ENCODE measurements at places on chromosomes 5 and 9. TPM values are rescaled to one million over a fixed set of nuclear protein-coding genes. Genes with fewer than 3 reads are reported as not detected.
A peak's percentile ranks its signal among the peaks of the same experiment; 100 is the strongest.

GRCh38 chr5:7881091-7881490 is 12.1 kb downstream of the MTRR start:
- DNase-seq: no peak

DNA sequence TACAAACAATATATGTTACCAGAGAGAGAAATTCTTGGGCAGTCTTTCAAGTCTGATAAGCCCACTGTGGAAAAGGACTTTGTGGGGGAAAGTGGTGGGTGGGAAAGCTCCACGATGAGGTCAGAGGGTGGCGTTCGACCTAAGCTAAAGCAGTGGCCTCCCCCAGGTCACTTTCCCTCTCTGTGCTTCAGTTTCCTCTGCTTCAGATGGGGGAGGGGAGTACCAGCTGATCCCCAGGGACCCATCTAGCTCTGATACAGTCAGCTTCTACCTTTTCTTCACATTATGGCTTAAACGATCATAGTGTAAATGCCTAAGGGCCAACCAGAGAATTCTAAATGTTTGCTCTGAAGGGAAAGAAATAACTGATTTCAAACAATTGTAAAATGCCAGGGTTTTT is 36.6 kb upstream of the ARSB start:
- no peak for DNase-seq

- DNase-seq: no peak
These were observed 142.7 kb downstream of the FBXL17 start for GRCh38 chr5:108238936-108239887.

DNA sequence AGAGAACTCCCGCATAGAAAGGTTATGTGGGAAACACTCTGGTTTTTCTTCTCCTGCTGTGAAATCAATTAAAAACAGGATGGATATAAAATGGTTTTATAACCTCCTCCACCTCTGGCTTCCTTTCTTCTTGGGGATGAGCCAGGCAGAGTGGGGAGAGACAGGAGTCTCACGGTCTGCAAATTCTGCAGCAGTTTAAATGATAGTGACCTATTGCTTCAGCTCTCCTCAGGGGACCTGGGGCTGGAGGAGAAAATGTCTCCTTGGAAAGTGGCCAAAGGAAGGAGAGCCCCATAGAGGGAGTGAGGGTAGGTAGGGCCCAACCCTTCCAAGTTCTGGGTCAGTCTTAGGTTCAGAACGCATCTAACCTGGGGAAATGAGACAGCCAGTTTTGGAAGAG is 118.8 kb downstream of the MTX3 start:
- no peak for DNase-seq

- DNase-seq: no peak
These were observed 666.4 kb upstream of the CTNND2 start for GRCh38 chr5:12570688-12571087.

DNA sequence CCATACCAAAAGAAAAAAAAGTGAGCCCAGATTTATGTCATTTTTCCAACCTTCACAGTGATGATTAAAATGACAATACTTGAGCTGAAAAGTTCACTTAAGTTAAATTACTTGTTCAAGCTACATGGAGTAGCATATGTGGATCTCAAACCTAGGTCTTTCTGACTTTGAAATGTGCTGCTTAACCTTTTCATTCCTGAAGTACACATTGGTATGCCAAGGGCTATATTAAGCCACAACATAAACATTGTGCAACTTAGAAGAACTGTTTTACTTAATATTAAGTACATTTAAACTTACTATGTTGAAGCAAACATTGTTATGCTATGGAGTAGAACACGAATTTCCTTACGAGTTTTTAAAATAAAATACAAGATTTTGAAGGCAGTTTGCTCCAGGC is 105.0 kb downstream of the GIN1 start:
- DNase-seq: no peak

DNA sequence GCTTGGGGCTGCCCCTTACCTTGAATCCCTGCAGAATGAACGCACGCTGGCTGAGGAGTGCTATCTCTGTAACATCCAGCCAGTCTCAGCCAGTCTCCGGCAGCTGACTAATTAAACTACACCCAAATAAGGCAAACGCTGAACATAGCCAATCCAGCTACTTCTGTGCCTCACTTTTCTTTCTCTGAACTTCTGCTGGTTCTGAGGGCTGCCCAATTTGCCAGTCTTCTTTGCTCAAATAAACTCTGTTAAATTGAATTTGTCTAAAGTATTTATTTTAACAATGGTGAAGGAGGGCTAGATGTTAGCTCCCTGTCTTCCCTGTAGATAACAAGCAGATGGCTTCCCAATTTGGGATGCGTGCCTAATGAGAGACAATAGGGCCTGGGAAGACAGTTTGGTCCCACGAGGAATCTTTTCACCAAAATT is 154.0 kb upstream of the NFIL3 start:
- DNase-seq: no peak

DNA sequence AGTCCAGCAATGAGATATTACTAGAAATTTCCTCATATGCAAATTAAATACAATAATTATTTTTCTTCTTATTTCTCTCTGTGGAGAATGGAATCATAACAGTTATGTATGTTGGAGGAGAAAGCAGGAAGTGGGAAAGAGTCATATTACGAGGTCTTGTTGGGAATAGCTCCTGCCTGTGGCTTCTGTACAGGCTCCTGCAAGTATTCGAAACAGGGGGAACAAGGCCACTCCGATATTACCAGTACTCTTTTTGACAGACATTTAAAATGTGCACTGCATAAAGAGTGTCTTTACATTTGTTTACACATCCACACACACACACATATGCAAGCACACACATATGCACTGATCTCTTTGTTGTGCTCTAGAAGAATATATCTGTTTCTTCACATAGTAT is 812.0 kb upstream of the ZNF608 start:
- DNase-seq: no peak

DNA sequence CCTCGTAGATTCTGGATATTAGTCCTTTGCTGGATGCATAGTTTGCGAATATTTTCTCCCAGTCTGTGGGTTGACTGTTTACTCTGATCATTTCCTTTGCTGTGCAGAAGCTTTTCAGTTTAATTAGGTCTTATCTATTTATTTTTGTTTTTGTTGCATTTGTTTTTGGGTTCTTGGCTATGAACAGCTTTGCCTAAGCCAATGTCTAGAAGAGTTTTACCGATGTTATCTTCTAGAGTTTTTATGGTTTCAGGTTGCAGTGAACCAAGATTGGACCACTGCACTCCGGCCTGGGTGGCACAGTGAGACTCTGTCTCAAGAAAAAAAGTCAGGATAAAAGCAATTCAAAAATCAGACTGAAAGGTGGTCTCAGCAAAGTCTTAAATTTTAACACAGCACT is 188.5 kb downstream of the EPB41L4A start:
- no peak for DNase-seq

- no peak for DNase-seq
These were observed 237.2 kb downstream of the TRPM3 start for GRCh38 chr9:70883963-70884793.

- no peak for DNase-seq
These were observed 67.3 kb downstream of the ISOC1 start for GRCh38 chr5:129161830-129162229.

DNA sequence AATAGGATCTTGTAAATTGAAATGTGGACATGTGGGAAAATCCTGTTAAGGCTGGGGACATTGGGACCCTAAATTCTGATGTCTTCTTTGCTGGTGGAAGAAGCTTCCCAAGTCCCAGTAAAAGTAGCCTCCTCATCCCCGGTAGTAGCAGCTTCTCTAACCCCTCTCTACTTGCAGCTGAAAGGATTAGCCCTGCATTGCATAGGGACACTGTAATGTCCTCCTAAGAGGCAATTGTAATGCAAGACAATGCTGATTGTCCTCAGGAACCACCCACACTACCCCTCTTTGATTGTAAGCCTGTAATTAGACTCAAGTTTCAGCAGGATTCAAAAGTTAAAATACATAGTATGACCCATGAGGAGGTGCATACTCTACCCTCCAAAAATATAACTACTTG is 1938.4 kb upstream of the C9orf72 start:
- DNase-seq: no peak

DNA sequence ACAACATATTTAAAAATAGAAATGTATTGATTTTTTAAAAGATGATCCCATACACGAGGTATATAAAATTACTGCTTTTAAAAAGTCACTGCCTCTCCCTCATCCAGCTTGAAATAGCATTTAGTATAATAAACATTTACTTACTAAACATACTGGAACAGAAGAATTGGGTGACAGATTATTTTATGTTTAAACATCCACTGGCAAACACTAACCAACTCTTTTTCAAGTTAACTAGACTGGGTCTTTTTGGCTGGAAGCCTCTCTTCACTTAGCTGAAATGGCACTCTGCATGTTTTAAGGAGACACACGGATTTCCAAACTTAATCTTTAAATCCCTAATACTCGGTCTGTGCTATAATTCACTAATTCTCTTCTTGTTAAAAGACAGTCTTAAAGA is 19.0 kb downstream of the CTXN3 start:
- DNase-seq: no peak

GRCh38 chr5:143771189-143771588 is 40.8 kb upstream of the HMHB1 start:
- no peak for DNase-seq

GRCh38 chr5:96614110-96614691 is 48.0 kb upstream of the CAST start:
- peak; percentile 49 for DNase-seq

DNA sequence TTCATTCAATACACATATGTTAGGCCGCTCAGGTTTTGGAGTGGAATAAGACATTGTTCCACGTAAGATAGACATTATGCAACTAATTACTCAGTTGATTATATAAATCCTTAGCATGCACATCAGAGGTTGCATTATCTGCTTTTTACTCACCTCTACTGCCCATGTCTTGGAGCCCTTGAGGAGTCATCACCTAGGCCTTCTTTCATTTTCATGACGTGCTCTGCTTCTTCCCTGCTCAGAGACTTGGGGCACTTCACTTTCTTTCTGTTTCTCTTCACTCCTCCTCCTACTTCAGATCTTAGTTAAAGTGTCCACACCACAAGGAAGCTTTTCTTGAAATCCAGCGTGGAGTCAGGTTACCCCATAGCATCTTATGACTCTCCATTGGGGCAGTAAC is 241.1 kb downstream of the TLR4 start:
- DNase-seq: no peak

DNA sequence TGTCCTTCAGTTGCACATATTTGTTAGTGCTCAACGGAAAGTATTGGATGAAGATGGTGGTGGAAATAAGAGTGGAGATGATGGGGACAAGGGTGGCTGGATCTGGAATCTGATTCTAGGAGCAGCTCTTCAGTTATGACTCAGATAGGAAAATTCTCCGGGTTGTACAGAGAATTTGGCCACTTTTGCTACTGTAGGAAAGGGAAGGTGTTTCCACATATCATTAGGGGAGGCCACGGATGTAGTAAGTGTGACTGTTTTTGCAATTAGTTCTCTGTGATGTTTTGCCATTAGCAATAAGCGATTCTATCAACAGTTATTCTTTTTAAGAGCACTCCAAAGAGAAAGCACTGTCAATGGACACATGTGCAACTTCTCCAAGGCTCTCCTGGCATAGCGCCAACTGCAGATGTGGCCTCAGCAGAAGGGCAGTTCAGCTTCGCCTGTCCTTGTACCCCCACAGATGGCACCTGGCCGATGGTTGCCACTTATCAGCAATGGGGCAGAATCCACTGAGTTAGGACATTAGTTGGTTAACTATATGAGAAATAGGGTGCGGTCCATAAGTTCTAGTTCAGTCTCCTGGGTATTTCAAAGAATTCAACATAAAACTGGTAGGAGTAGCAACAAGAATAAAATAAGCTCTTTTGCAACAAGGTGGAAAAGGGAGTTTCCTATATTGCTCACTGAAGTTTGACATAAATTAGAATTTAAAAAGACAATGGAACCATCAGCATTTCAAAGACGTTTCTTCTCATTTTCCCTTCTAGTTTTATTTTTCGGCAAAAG is 96.3 kb downstream of the ARSB start:
- DNase-seq: no peak

DNA sequence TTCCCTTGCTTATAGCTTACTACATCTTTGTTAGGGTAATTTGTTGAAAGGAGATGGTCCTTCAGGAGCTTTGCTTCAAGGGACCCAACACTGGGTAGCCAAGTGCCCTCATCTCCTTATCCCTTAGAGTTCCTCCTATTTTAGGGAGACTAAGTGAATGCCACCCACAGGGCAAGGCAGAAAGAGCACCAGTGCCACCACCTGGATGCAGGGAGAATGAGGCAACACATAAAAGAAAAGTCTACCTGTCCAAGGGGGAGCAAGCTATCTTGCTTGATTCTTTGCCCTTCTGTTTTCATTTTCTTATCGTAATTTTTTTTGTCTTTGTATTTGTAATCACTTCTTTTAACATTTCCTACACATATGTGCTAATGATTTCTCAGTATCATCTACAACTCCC is 205.5 kb downstream of the NPR3 start:
- DNase-seq: no peak

- DNase-seq: no peak
These were observed 57.8 kb upstream of the FBXL7 start for GRCh38 chr5:15442193-15442570.

DNA sequence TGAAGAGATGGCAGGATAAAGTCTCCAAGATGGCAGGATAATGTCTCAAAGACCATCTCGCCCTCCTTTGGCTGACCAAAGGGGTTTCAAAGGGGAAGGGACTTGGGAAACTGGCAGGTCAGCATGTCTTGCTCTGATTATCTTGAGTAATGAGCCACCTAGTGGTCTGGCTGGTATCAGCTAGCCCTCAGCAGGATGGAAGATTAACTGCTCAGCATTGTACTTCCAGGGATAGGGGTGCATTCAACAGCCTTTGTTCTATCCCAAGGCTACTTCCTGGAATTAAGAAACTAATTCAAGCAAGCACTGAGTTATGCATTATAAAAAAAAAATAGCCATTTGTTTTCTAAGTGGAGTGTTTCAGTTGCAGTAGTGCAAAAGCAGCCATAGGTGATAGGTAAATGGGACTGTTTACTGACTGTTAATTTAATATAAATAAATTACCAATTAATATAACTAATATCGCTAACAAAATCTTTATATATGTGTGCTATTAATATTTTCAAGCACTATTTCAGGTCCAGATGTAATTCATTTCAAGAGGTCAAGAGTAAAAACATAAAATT is 555.5 kb downstream of the CDH9 start:
- no peak for DNase-seq

GRCh38 chr5:89397096-89397495 is 514.1 kb upstream of the MEF2C start:
- no peak for DNase-seq

FAM78A gene
- polyA plus RNA-seq: 36.4 TPM

TNC gene
- polyA plus RNA-seq: 43.4 TPM

RGS7BP gene
- polyA plus RNA-seq: 8.9 TPM

ARHGEF39 gene
- polyA plus RNA-seq: 5.6 TPM

PCDHB7 gene
- polyA plus RNA-seq: 1.9 TPM

FOXD4L6 gene
- polyA plus RNA-seq: not detected

SPAAR gene
- 2.2 TPM for polyA plus RNA-seq

TOR2A gene
- 8.1 TPM for polyA plus RNA-seq

PCDHGB7 gene
- polyA plus RNA-seq: 7.0 TPM

PCDHGA6 gene
- 2.6 TPM for polyA plus RNA-seq

Data from forelimb muscle (tissue), 1 donor.